Esophagus squamous epithelium (tissue), 5 donors: ENCODE measurements at places on chromosomes 5 and 9.

- H3K36me3 ChIP-seq: no peaks in the 10 kb centered on the region
- H3K4me1 ChIP-seq: no peaks in the 10 kb centered on the region
- no peak for DNase-seq
- H3K27me3 ChIP-seq: no peaks in the 10 kb centered on the region
- no peak overlapping the region for H3K4me3 ChIP-seq
These were observed 85.7 kb upstream of the CPLX2 start for GRCh38 chr5:175785681-175786080.

DNA sequence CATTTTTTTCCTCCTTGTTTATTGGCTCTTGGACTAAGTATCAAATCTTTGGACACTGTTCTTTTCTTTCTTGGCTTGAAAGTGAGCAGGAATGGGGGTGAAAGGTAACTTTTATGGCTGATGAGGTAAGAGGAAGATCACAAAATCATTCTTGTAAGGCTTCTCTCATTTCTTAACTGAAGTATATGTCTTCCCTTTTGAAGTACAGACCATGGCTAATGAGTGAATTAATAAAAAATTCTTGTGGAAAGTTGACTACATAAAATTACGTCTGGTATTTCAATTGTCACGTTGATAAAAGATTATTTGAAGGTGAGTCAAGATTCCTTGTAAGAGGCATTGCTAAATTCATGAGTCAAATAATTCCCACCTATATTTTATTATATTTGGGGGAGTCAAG is 25.1 kb downstream of the VCAN start:
- no peaks in the 10 kb centered on the region for H3K27me3 ChIP-seq
- no peak overlapping the region for H3K4me3 ChIP-seq
- H3K27ac ChIP-seq: no peak overlapping the region
- no peaks in the 10 kb centered on the region for H3K4me1 ChIP-seq
- no peak for DNase-seq

DNA sequence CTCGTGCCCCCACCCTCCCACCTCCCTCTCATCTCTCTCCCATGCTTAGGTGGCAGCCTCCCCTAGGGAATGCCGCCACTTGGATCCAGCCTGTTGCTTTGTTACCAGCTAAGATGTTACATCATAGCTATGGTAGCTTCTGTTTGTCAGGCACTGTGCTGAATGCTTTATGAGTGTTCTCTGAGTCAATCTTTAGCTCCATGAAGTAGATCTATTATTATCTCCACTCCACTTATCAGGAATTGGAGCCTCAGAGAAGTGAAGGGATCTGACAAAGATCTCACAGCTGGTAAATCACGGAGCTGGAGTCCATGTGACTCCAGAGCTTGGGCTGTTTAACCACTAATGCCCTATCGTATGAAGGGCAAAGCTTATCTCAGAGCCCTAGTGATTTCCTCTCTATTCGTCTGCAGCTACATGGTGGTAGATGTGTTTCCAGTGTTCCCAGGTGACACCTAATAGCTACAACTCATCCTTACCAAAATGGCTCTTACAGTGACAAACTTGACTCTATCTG is 54.1 kb downstream of the GARNL3 start:
- no peak overlapping the region for H3K27ac ChIP-seq
- no peak for DNase-seq
- H3K4me1 ChIP-seq: no peaks in the 10 kb centered on the region
- no peaks in the 10 kb centered on the region for H3K27me3 ChIP-seq

- no peak for DNase-seq
- H3K4me3 ChIP-seq: no peak overlapping the region
- no peaks in the 10 kb centered on the region for H3K27me3 ChIP-seq
These were observed 820.1 kb downstream of the CDH12 start for GRCh38 chr5:22033066-22033465.

- no peak overlapping the region for H3K27ac ChIP-seq
- no peaks in the 10 kb centered on the region for H3K27me3 ChIP-seq
- H3K4me3 ChIP-seq: no peak overlapping the region
- H3K4me1 ChIP-seq: peaks cover 20% of the 10 kb centered on the region
- H3K36me3 ChIP-seq: no peaks in the 10 kb centered on the region
These were observed 1.5 kb upstream of the LYSMD3 start for GRCh38 chr5:90530736-90531487.

GRCh38 chr9:91858213-91859030 is 91.6 kb downstream of the ROR2 start:
- H3K27ac ChIP-seq: peak overlapping the region; percentile 75
- no peak for DNase-seq
- H3K27me3 ChIP-seq: peaks cover 60% of the 10 kb centered on the region
- no peaks in the 10 kb centered on the region for H3K36me3 ChIP-seq

DNA sequence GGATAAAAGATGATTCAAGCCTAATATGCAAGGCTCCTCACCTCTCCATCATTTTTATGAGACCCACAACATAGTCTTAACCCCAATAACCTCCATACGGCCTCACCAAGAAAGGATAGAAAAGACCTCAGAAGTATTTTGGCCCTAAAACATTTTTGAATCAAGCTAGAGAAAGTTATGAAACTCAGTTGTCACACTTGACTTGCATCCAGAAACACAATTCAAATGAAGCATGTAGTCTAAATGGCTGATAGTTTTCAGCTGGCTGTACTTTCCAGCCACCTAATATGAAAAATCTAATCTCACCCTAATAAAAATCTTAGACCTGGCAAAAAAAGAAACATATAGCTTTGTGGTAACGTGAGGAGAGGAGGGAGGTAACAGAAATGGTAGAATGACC is 116.1 kb downstream of the ARL15 start:
- no peak for DNase-seq
- H3K27ac ChIP-seq: no peak overlapping the region

- H3K4me1 ChIP-seq: peaks cover 4% of the 10 kb centered on the region
- H3K36me3 ChIP-seq: no peaks in the 10 kb centered on the region
- H3K27me3 ChIP-seq: no peaks in the 10 kb centered on the region
- no peak overlapping the region for H3K27ac ChIP-seq
- H3K4me3 ChIP-seq: no peak overlapping the region
These were observed 151.9 kb downstream of the C9orf152 start for GRCh38 chr9:110056062-110056461.
